Liver (tissue), 10 donors: ENCODE measurements at places on chromosomes 5 and 9. TPM values are rescaled to one million over a fixed set of nuclear protein-coding genes. Genes with fewer than 3 reads are reported as not detected.

The ABO gene
- total RNA-seq: 0.75 TPM

- peak overlapping the region; percentile 39 for H3K4me3 ChIP-seq
- H3K27ac ChIP-seq: no peak overlapping the region
- no peak for DNase-seq
- peaks cover 16% of the 10 kb centered on the region for H3K4me1 ChIP-seq
These were observed 578 bp downstream of the LHX6 start for GRCh38 chr9:122228191-122228567.

The RASEF gene
- 0.14 TPM for total RNA-seq

- H3K4me3 ChIP-seq: no peak overlapping the region
- no peak overlapping the region for H3K27ac ChIP-seq
These were observed 57.6 kb downstream of the ANKRD55 start for GRCh38 chr5:56175488-56175887.

GRCh38 chr5:98187945-98188344 lies 585.5 kb upstream of the RGMB start:
- no peaks in the 10 kb centered on the region for H3K4me1 ChIP-seq
- H3K36me3 ChIP-seq: no peaks in the 10 kb centered on the region

GRCh38 chr5:3954199-3954598 lies 358.6 kb downstream of the IRX1 start:
- H3K4me1 ChIP-seq: no peaks in the 10 kb centered on the region
- H3K4me3 ChIP-seq: no peak overlapping the region
- H3K27me3 ChIP-seq: no peaks in the 10 kb centered on the region
- no peak for DNase-seq
